ENCODE measurements at places on chromosomes 1 and 21.

DNA sequence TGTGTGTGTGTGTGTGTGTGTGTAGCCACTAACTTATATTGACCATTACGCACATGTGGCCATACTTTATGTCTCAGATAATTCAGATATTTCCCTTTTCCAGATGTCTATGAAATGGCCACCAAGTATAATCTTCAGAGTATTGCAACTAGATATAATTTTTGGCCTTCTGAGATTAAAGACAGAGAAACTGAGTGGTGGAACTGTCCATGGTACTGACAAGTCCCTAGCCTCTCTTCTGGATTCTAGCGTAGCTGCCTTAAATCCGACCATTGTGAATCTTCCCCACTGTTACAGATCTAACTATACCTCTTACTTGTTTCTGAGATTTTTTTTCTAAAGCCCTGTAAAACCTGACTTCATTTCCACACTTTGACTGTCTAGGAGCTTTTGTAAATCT is 100.0 kb upstream of the SERTAD4 start:
- DNase-seq = no peak

- no peak for DNase-seq
These were observed 23.4 kb downstream of the RIPK4 start for GRCh38 chr21:41743321-41744027.

DNA sequence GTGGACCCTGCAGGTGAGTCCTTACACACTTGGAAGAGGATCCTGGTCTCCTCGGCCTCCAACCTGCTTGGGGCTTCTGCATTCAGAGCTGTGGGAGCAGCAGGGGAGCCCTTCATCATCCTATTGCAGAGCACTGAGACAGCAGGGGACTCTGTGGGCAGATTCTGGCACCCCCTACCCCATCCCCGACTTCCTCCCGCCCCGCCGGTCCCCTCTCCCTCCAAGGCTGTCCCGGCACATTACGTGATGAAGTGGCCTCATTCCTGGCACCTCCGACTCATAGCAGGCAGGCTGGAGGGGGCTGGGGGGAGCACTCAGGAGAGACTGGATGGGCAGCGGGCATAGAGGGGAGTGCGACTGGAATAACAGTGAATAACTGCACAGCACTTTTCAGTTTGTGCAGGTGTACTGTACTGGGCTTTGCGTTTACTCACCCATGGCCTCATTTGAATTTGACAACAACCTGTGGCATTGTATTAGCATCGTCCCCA is 394.1 kb downstream of the MATN1 start:
- DNase-seq = no peak

DNA sequence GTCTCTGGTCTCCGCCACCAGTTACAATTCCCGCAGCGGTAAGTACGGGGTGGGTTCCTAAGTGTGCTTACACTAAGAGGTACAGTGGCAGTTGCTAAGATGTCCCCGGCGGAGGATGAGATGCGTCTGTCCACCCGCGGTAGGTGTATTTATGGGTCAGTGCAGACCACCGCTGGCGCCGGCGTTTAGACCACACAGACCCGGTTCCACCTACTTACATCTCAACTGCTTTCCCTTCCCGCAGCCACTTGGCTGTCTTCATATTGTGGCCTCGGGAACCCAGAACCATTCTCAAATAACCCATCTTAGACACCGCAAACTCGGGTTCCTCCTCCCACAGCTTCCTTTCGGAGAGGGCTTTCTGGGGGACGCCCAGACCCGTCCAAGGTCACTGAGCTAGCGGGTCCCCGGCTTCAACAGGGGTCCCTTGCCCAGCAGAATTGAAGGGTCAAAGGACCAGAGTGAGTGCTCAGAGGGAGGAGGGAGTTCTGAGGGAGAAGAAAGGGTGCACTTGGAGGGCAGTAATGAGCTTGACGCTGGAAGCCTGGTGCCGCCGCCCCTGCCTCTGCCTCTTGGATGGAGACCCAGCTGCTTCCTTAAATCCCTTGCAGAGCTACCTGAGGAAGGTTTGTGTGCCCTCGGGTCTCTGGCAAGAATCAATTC is 8.6 kb downstream of the NR5A2 start:
- no peak for DNase-seq

- DNase-seq = no peak
These were observed 254.3 kb upstream of the DAB1 start for GRCh38 chr1:57678138-57678537.

- no peak for DNase-seq
These were observed 73.8 kb downstream of the POU2F1 start for GRCh38 chr1:167294528-167294927.

DNA sequence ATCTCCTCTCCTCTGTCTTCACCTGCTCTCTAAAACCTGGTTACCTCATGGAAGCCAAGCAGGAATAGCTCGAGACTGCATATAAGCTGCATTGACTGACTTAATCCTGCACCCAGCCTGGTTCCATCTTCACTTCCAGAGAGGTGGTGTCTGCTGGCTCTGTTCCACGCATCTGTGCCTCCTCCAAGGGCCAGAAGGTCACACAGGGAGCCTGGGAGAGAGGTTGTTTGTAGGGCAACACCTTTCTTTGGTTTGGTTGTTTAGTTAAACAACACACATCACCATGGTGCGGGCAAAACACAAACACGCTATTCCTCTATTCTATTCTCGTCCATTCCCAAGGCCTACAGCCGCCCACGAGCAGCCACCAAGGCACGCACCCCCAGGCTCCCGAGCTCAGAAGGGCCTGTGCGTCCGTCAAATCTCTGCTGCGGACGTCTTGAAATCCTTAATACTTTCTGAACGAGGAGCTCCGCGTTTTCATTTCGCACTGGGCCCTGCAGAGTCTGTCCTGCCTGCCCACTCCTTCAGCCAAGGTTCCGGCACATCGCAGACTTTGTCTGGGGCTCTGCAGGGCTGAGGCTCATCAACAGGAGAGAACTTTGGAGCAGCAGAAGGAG is 116.2 kb downstream of the RIPK4 start:
- DNase-seq = no peak

DNA sequence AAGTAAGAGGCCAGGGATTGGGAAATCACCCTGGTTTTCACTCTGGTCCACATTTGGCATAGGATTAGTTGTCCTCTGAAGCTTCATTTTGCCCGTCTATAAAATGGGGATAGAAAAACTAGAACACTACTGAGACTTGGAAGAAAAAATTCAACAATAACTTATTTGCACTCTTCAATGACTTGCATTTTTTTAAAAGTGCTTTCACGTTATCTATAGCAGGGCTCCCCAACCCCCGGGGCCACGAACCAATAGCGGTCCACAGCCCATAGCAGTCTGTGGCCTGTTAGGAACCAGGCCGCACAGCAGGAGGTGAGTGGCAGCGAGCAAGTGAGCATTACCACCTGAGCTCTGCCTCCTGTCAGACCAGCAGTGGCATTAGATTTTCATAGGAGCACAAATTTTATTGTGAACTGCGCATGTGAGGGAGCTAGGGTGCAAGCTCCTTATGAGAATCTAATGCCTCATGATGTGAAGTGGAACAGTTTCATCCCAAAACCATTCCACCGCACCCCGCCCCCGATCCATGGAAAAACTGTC is 2.8 kb downstream of the KIAA1614 start:
- no peak for DNase-seq

- no peak for DNase-seq
These were observed 157.7 kb downstream of the ROR1 start for GRCh38 chr1:63931468-63931867.

- no peak for DNase-seq
These were observed 7.6 kb downstream of the PADI4 start for GRCh38 chr1:17315542-17316130.

DNA sequence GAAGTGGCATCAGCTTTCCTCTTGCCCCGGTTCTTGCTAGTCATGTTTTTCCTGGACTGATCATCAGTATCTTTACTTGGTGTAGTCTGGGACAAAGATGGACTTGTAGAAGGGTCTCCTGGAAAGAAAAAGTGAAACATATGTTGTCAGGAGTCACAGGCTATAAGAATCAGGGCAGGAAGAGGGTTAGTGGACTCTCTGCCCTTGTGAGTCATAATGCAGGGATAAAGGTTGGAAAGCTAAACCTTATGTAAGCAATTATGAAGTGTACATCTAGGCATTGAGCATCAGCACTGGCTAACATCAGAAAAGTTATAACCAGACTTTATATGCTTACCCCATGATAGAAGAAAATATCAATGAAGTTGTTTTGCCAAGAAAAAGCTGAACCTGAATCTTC is 51.2 kb downstream of the XKR8 start:
- no peak for DNase-seq

DNA sequence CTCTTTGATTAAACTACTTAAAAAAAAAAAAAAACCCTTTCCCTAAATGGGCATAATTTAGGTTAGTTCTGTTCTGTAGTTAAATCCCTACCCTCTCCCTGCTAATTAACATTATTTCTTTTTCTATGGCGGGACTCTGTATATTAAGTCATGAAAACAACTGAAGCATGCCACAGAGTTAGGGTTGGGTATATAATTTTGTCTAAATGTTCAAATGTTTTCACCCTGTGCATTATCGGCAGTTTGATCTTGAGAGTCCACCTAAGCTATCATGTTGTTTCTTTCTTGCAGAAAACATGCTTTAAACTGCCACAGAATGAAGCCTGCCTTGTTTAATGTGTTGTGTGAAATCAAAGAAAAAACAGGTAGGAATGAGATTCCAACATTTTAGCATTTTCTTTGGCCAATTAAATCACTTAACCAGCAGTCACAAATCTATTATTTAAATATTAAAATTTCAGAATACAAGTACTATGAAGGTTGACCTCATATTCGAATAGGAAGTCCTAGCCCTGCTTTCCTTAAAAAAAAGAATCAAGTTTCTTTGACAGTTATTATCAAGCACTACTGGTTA is 4.0 kb downstream of the PBX1 start:
- no peak for DNase-seq

GRCh38 chr1:14646973-14647372 is 48.5 kb downstream of the KAZN start:
- no peak for DNase-seq

DNA sequence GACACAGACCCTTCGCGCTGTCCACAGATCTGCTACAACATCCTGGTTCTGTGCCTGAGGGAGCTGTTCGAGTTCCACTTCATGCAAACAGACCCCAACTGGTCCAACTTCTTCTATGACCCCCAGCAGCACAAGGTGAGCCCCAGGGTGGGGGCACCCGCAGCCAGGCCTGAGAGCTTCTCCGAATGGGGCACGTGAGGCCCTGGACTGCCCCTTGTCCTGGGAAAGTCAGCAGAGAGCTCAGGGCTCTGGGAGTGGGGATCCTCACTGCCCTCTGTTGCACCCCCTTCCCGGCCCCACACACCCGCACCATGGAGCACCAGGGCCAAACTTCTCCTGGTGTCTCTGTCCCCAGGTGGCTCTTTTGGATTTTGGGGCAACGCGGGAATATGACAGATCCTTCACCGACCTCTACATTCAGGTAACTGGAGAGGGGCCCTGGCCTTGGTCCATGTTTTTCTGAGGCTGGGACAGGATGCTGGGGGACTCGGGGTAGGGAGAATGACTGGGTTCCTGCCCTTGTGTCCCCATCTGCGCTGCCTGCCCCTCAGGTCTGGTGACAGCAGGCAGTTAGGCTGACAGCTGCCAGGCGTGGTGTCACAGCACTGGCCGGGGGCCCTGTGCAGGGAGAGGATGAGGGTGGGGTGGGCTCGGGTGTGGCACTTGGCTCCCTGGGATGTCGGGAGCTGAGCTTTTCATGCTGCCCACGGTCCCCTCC is 44.6 kb downstream of the COQ8A start:
- DNase-seq = no peak

DNA sequence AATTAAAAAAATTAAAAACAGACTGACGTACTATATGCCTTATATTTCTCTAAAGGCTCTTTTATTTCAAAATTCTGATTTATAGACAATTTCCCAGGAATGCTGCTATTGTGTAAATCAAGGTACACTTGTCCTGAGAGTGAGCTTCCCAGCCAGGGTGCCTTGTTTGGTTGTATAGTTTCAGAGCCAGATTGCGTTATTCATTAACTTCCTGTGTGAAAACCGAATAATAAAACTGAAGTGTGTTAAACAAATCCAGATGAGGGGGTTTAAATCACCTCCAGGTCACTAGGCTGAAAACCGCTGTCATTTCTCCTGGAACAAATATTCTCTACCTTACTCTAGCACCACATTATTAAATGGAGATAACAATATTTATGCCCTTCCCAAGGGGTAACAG is 68.7 kb downstream of the LMX1A start:
- no peak for DNase-seq

GRCh38 chr21:36891692-36892091 is 74.8 kb downstream of the HLCS start:
- no peak for DNase-seq

- no peak for DNase-seq
These were observed 6.4 kb downstream of the PTAFR start for GRCh38 chr1:28170001-28170596.

Data from activated CD4-positive, alpha-beta T cell treated with anti-CD3 and anti-CD28 coated beads, Interleukin-2, amount 50 U/mL, for 16 hours (primary cell).